ENCODE measurements at places on chromosomes 2 and 18.

GRCh38 chr2:228522276-228522675 is 340.8 kb upstream of the SPHKAP start:
- no peak for DNase-seq

DNA sequence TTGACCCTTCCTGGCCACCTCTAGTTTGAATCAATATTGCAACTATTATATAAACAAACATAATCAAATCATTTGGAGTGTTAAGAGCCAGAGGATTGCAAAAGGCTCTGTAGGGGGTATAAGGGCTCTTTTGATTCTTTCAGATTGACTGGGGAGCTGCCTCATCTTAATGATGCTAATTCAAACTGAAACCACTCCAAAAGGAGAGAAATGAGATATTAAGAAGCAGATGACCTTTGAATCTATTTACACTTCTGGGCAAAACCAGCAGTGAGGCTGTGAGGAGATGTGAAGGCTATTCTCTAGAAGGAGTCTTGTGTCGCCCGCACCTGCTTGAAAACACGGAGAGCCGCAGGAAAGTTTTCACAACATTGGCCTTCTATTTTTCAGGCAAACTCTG is 311.2 kb upstream of the CRIM1 start:
- no peak for DNase-seq

- DNase-seq: no peak
Observed at GRCh38 chr2:143000599-143000998, 123.1 kb downstream of the KYNU start.

GRCh38 chr2:217650716-217651360 is 352.0 kb downstream of the TNS1 start:
- DNase-seq: no peak

DNA sequence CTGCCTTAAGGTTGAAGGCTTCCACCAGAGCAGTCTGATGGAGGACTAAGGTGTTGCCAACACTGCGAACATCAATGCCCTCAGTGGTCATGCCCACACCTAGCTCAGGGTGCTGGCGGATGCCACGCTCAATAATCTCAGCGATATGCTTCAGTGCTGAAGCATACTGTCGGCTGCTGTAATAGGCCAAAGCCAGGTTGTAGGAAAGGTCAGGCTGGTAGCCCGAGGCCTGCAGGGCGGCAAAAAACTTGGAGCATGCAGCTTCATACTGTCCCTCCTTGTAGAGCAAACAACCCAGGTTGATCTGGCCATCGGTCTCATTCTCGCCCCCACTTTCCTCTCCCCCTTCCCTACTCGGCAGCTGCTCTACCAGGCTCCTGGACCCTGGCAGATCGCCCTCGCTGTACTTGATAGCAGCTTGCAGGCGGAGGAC is 159.4 kb downstream of the AGPS start:
- DNase-seq: no peak

GRCh38 chr18:58882686-58883085 is 18.0 kb downstream of the ZNF532 start:
- no peak for DNase-seq

- DNase-seq: no peak
Observed at GRCh38 chr2:40302751-40303325, 149.1 kb downstream of the SLC8A1 start.

DNA sequence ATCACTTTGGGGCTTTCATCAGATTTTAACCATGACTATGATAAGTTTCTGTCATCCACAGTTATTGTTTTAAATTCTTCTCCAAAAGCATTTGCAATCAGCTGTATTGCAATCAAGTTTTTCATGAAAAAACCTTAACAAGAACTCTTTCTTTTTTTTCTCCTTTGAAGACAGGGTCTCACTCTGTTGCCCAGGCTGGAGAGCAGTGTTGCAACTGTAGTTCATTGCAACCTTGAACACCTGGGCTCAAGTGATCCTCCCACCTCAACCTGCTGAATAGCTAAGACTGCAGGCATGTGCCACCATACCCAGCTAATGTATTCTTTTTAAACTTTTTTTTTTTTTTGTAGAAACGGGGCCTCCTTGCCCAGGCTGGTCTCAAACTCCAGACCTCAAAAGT is 45.5 kb upstream of the C2orf66 start:
- DNase-seq: no peak

DNA sequence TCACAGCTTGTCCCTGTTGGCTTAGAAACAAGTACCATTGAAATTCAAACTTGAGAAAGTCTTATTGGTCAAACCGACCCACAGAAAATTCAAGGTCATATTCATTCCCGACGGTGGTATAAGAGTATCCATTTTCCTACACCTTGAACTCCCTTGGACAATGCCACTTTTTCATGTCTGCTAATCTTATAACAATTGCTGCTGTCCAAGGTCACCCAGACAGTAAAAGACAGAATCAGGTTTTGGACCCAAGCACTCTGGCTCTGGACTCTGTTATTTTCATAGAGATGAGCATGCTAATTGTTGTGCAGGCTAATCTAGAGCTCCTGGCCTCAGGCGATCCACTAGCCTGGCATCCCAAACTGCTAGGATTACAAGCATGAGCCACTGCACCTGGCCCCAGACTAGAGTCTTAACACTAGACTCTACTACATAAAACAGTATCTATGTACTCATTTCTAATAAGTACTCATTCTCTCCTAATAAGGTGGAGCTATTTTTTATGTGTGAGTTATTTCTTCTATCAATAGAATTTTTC is 57.8 kb downstream of the C2orf76 start:
- no peak for DNase-seq

DNA sequence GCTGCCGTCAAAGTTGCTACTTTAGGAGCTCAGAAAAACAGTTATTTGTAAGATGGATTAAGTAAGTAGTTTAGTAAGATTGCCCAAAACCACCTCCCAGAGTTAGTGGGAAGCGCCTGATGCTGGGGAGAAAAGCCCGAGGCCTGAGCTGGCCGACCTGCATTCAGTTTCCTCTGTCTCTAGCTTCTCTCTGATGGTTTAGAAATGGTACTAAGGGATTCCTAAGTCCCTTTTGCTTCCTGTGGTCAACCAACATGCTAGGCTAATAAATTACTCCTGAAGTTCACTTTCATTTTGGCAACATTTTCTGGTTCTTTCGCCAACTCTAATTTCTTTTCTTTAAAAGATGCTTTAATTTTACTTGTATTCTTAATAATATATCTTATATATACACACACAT is 60.1 kb downstream of the ASAP2 start:
- no peak for DNase-seq

DNA sequence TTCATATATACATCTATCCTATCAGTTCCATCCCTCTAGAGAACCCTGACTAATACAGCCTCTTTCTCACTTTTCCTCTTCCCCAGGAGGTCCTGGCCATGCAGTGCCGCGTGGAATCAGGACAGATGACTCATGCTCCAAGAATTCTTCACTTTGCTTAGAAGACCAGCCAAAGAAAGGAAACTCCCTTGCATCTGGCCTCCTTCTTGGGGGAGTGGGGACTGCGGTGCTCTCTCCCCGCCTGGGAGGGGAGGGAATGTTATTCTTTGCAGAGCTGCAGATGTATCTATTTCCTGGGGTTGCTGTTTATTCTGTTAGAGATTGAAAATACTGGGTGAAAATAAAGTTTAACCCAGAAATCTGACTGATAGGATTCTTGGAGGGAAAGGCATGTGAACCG is 111.5 kb upstream of the SH3BP4 start:
- no peak for DNase-seq

DNA sequence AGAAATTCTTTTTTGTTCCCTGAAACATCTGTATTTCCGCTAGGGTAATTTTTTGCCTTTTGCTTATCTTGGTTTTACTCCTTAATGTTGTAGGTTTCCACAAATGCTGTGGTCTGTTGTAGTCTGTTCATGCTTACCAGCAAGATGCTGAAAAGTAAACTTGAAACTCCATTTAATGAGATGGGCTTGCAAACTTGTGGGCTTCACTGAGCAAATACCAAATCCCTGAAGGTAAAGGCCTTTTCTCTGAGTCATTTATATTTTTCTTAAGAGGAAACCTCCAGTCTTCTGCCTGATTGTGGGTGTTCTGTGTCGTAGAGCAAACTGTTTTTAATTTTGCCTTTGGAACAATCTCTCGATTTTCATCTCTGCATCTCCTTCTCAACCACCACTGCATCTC is 9.3 kb downstream of the SP140 start:
- DNase-seq: no peak

DNA sequence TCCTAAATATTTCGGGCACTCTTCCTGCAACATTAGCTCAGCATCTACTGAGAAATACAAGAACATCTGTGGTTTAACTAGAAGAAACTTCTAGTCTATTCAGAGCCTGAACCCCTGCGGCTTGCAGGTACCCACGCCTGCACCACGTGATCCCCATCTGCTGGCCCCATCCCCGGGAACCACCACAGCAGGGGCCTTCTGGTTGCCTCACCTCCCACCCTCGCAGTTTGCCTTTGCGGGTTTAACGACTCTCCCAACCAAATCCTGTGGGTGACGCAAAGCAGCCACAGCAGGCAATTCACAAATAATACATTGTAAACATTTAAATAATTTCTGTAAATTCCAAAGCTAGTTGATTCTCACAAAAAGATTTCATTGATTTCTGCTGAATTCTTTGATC is 90.2 kb upstream of the TMEM18 start:
- DNase-seq: no peak

- no peak for DNase-seq
Observed at GRCh38 chr2:220579452-220579851, 952.0 kb downstream of the SLC4A3 start.

DNA sequence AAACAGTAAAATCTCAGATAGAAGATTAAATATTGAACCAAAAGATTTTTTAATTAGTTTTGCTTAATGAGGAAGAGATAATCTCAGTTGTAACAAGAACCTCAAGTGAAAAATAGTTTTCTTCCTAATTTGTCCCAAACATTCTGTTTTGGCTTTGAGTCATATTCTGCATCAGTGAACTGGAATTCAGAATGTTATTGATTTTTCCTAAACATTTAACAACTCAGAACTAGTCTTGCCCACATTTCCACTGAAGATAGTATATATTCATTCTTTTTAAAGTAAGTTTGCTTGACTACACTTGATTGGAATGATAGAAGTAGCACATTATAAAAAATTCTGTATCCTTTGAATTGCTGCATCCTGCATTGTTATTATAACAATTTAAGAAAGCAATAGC is 85.7 kb upstream of the UGP2 start:
- DNase-seq: no peak

DNA sequence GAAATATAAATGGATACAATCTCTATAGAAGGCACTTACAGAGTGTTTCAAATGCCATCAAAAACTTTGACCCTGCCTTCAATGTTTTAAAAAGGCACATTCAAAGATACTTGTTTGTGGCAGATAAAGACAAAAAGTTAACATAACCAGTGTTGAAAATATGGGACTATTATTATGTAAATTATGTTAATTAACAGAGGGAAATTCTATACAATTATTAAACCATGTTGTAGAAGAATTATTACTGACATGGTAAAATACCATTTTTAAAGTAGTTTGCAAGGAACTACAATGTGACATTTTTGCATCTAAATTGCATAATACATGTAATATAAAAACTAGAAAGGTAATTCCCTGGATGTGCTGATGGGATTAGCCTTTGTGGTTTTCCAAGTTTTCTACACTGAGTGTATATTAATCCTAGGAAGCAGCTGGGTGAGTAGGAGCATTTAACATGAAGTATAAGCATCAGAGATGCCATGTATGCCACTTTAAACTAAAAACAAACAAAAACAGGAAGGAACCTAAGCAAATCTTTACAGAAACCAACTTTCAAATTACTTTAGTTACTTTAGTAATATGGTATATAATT is 21.7 kb downstream of the MIB1 start:
- DNase-seq: no peak

GRCh38 chr2:161703863-161704262 is 79.6 kb downstream of the SLC4A10 start:
- no peak for DNase-seq

- DNase-seq: no peak
Observed at GRCh38 chr18:37304012-37304680, 261.5 kb downstream of the CELF4 start.

DNA sequence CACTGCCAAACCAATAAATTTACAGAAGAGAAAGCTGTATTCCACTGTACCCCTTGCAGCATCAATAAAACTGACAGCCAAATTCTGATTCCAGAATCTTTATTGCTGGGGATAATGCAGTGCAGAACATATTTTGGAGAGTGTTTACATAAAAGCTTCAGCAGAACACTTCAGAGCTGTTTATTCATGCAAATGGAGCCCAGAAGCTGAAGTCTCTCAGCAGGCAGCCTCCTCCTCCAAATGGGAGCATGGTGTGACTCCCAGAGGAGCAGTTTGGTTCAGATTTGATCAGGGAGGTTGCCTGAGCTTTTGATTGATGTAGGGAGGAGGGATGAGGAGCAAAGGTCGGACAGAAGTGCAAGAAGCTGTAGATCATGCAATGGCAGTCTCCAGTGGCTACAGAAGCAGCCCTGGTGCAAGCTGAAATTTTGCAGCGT is 22.4 kb downstream of the LHCGR start:
- no peak for DNase-seq

GRCh38 chr2:112708968-112709367 is 11.9 kb upstream of the NT5DC4 start:
- DNase-seq: no peak

DNA sequence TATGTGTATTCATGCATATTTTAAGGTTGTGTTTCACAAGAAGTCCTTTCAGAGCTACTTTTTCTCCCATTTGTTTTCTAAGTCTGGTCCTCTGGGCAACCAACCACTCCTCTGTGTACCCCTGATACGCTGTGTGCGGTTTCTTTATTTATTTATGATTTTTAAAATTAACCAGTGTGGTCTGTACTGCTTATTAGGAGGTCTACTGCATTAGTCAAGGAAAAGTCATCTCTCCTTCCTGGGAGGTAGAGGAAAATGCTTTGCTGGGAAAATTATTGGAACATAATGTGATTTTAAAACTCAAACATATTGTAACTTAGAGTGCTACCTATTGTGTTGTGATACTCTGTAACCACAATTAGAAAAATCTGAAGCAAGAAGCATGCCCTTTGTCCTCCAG is 1404.3 kb downstream of the SUCLG1 start:
- DNase-seq: no peak

DNA sequence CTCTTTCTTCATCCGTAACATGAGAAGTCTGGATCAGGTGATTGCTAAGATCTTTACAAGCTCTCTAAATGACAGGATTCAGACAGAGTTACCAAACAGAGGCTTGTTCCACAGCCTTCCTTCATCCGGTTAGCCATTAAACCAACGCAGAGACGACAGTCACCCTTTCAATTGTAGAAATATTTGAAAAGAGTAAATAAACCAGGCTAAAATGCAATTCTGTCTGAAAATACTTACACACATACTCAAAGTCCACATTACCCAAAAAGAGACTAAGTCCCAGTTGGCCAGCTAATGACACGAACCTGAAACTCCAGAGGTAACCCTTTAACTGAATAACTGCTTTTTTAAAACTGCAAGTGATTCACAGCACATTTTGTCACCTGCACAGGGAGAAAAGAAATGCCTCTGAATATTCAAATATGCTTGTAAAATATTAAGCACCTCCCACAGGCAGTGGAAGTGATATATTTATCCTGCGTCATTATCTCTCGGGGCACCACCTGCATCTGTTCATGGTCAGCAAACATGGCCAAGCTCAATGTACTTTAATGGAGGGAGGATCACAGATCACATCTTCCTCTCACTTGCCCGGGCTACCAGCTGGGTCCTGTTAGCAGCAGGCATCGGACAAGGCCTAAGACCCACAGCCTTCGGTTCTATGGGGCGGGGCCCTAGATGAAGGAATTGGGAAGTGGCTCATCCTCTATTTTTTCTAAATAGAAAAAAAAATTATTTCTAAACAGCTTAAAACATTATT is 38.8 kb upstream of the DNER start:
- no peak for DNase-seq

GRCh38 chr2:66843847-66844246 is 408.9 kb downstream of the MEIS1 start:
- no peak for DNase-seq

GRCh38 chr2:177029075-177029474 is 183.5 kb upstream of the HNRNPA3 start:
- no peak for DNase-seq
